ENCODE measurements at places on chromosomes 1 and 21.

- DNase-seq = no peak
Measured at GRCh38 chr1:184811439-184812111, 56.9 kb upstream of the EDEM3 start.

- DNase-seq = no peak
Measured at GRCh38 chr1:41673378-41673777, 188.9 kb upstream of the EDN2 start.

DNA sequence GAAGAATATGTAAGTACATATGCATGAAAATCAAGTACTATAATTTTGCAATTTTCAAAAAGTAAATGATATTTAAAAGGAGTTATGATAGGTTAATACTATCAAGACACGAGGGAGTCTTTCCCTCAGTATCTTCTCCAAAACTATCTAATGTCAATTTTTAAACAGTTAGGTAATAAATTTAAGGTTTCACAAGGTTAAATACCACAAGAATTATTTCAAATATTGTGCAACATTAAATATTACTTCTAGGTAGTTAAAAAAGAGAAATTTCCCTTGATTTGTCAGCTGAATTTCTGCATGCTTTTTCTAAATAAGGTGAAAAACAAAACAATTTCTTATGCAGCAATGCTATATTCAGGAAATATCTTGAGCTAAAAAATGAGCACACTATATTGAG lies 3.5 kb downstream of the CFHR5 start:
- no peak for DNase-seq

DNA sequence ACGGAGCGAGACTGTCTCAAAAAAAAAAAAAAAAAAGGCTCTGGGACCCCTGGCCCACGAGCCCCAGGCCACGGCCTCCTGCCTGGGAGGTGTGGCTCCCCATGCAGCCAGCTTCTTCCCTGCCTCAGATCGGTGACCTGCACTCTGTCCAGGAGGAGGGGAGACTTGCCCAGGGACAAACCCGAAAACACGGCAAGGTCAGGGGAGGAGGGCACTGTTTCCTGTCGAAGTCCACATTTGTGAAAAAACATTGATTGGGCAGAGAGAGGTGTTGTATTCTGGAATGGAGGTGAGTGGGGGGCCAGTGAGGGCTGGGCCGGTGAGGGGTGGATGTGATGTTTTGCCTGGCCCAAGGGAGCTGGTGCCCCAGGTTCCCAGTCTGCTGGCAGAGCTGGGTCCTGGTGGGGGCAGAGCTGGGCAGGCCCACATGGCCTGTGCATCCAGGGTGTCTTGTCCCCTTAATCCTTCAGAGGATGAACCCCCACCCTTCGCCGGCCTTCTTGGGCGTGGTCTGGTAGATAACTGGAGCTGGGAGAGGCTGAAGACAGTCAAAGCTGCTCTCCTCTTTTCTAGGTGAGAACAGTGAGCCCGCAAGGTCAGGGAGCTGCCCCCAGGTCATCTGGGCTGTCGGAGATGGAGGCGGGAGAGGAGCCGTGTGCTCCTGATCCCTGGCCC lies 12.4 kb upstream of the FAAP20 start:
- DNase-seq = no peak
